Stimulated activated CD4-positive, alpha-beta T cell treated with anti-CD3 and anti-CD28 coated beads, Interleukin-15, amount 100 ng/mL, for 1 hour (primary cell): ENCODE measurements at places on chromosomes 4 and X.

DNA sequence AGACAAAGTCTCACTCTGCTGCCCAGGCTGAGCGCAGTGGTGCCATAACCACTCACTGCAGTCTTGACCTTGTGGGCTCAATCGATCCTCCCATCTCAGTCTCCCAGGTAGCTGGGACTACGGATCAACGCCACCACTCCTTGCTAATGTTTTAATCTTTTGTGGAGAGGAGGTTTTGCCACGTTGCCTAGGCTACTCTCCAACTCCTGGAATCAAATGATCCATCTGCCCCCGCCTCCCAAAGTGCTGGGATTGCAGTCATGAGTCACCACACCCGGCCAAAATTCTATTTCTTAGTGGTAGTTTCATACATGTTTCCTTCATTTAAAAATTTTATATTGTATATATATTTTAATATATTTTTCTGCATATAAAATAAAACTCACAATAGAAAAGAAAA, 125.8 kb upstream of the CLNK start:
- no peak for DNase-seq

DNA sequence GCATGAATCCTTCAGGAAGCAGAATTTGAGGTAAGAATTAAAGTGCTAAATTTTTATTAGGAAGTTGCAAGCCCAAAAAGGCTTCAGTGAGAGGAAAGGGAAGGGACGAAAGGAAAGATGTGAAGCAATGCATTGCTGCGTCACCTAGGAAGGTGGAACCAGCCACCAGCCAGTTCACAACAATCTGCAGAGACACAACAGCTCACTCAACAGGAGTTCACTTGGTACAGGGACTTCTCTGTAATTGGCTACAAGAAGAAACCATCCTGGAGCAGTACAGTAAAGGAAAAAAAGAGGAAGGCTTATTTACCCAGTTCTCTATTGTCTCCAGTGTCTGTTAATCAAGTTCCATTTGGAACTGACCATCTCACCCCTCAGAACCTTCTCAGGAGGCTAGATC, 157.6 kb downstream of the HNRNPD start:
- no peak for DNase-seq

DNA sequence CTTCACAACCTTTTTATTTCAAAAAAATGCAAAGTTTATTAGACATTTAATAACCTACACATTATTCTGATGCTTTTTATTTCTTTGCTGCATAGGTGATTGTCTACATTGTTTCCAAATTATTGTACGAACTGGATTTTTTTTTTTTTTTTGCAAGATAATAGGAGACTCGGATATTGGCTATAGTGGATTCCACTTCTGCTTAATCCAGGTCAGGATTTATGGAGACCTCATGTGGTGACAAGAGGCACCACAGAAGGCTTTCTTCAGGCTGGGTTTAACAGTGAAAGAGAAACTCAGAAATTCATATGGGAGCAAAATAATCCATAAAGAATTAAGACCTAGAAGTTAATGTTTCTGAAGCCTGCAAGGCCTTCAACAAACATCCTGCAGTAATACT, 2.4 kb upstream of the SLIT2 start:
- DNase-seq = no peak

DNA sequence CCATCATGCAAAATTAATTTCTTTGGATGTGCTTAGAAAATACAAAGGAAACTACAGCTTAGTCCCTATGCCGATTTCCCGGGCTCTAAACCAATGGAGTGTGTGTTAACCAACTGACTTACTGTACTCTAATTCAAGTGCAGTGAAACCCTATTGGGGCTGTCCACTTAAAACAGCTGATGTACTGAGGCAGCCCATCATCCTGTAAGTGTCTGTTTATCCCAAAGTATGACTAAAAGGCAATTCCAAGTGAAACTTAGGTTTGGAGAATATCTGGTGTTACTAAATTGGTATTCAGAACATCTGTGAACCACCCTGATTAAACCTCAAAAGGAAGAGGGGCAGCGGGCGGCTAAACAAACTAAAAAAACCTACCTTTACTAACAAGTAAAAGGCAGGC, 79.7 kb downstream of the GATB start:
- no peak for DNase-seq

DNA sequence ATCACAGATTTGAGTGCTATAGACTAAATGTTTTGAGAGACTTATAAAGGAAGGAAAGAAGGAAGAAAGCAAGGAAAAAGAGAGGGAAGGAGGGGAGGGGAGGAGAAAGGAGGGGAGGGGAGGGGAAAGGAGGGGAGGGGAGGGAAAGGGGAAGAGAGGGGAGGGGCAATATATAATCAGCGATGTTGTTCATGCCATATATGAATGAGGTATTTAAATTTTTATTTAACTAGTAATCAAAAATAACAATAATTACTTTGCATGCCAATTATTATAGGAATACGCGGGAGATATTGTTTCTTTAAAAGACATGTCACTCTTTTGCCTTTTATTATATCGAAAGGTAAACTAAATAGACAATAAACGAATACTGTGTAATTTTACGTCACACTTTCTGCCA, 1029.7 kb downstream of the FAT4 start:
- no peak for DNase-seq

GRCh38 chrX:24987731-24988130, 28.0 kb downstream of the ARX start:
- DNase-seq = no peak

- DNase-seq = no peak
Measured at GRCh38 chrX:22758807-22759481, 240.8 kb upstream of the DDX53 start.

DNA sequence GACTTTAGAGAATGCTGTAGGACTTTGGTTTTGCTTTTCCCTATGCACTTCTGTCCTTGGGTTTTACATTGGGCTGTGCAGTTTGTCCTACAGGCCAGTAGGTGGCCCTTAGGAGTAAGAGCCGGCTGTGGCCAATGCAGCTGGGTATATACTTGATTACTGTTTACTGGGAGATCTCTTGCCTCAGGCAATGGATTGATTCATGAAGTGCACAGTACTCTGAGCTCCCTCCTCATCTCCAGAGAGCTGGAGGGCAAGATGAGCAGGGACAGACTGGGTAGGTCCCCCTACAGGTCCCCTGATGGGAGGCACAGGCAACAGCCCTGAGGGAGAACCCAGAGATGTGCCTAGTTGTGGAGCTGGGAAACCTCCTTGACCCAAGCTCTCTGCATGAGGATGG, 103.8 kb upstream of the QRFPR start:
- no peak for DNase-seq

GRCh38 chrX:107725761-107726555, 49.6 kb downstream of the TSC22D3 start:
- no peak for DNase-seq

DNA sequence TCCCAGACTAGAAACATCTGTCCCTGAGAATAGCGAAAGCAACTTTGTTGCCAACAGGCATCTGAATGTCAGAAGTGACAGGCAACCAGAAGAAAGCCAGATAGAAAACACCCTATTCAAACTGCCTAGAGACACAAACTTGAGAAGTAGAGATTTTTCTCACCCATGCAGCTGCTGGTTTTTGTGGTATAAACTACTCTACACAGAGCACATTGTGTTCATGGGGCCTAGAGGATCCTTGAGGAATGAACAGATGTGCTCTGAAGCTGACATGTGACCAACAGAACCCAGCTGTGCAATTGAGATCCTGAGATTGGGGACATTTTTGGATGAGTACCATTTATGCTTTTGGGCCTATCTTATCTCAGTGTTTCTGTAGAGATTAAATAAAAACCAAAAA, 63.6 kb upstream of the NRK start:
- DNase-seq = no peak

- DNase-seq = no peak
Measured at GRCh38 chr4:140088323-140088967, 65.5 kb downstream of the MAML3 start.

DNA sequence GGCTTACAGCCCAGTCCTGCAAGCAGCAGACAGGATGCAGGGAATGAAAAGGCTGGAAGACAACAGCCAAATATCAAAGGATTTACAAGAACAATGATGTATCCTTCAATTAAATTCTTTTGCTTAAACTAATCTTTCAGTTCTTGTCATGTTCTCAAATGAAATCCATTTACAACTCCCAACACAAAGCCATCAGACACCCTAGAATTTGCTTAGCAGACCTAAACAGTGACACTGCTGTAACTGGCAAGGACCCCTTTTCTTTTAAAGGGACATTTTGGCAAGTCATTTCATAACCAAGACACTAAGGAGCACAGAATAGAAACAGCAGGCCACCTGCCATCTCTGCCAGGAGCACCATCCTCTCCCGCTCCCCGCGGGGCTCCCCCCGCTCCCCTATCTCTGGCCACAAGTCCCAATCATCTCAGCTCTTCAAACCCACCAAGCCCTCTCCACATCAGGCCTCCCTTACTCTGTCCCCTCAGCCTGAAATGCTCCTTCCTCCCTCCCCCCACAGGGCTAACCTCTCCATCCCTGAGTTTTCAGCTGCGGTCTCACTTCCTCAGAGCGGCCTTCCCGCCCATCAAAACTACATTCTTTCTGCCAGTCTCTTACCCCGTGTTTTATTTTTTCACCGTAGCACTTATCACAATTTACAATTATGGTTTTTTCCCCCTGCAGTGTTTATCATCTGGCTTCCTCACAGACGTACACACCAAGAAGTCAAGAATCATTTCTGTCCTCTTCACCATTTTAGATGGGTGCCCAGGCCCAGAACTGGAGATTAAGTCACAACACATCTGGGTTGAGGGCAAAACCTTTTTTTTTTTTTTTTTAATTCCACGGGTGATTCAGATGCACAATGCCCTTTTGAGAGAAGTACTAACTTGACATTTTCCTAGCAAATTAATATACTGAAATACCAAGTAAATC, 45.8 kb downstream of the TSPAN5 start:
- no peak for DNase-seq

DNA sequence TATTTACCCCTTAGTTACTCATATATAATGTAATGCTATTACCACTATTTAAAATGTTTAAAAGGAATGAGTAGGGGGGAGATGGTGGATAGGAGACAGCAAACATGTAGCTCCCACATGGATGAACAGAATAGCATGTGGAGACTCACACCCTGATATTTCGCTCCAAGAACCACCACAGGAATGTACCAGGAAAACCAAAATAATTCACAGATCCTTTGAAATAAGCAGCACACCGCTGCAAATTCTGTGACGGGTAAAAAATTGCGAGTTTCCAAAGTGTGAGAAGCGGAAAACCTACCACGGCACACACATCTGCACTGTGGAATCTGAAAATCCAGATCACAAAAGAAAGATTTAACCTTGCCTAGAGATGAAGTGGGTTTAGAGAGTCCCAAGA, 428.2 kb downstream of the TLL1 start:
- no peak for DNase-seq

GRCh38 chr4:157389741-157390140, 169.2 kb downstream of the GRIA2 start:
- no peak for DNase-seq

DNA sequence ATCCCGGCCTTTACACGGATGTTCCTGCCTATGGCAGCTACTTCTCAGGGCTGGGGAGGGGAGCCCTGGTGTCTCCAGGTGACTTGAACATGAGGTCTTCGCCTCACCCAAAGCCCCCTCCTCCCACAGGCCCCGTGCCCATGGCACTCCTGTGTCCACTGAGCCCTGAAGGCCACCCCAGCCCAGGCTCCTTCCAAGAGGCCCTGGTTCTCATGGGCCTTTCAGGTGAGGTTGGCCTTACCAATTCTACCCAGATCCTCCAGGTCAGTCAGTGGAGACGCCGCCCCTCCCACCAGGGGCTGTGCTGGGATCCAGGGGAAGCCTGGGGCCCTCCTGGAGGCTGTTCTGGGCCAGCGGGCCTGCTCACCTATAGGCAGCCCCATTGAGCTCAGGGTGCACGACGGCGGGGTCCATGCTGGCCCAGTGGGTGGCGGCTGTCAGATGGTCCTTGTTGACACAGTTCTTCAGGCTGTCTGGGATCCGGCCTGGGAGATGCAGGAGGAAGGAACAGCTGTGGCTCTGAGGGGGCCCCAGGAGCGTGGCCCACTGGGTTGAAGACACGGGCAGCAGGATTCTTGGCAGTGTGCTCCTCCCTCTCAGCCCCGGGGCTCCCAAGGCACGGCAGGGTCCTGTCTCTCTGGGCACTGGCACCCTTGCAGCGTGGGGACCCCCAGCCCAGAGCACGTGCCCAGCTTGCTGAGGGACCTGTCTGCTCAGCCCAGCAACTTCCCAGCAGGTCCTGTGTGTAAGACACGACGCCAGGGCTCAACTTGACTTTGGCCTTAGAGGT, 36.2 kb downstream of the CTBP1 start:
- no peak for DNase-seq

DNA sequence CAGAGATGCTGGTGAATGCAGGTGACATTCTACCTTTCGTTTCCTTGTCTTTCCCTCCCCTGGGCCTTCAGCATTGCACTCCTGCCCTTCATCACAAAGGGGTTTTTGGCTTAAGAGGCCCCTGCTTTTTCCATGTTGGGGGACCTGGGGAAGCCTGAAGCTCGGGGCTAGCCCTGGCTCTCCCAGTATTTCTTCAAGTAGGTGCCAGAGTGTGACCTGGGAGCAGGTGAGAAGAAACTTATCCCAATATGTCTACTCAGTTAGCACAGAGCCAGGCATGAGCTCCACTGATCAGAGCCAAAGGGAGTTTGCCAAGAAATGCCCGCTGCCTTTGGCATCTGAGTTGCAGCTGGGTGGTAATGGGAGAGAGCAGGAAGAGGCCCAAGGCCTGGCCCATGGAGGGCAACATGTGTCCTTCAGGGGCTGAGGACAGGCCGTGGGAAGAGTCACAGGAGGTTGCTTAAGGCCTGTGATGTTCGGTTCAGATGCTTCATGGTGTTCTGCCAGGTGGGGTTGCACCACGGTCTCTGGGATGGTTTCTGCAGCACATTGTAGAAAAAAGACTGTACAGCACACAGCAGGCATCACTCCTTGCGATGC, 7.6 kb downstream of the PRRG3 start:
- no peak for DNase-seq

DNA sequence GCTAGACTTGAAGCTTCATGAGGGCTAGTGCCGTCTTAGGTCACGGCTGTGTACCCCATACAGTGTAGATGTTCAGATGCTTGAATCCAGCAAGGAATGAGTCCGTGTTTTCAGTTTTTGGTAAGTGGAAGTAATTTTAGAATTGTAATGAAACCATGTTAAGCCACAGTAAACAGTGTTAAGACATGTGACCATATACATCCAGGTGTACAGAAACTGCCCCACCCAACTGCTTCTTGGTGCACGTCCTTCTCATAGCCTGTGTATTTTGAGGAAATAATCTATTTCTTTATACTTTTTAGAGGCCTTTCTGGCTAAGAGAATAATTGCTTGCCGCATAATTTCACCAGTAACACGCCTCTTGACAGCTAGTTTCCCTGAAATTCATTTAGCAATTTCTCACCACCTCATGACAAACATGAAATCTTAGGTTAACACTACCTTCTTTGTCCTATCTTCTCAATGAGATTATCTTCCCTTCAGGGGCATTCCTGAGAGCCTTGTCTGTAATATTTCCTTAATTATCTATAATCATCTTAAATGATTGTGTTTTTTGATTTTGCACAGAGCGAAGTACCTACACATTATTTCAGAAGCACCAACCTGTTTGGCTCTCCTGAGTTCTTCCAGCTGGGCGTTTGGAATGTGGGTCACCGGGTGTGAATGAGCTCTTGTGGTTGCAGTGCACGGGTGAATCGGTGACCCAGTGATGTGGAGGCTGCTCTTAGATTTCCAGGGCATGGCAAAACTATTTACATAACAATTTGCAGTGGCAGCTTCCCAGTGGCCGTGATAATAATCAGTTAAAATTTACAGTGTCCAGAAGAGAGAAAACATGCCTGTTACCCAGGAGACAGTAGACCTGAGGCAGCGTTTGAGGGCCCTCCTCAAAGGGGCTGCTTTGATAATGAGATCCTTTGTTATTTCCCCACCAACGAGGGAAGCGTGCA, 50.2 kb upstream of the TADA2B start:
- no peak for DNase-seq

- DNase-seq = no peak
Measured at GRCh38 chrX:136199365-136199764, 51.8 kb downstream of the MAP7D3 start.
